ENCODE measurements at places on chromosomes 5 and 9. TPM values are rescaled to one million over a fixed set of nuclear protein-coding genes. Genes with fewer than 3 reads are reported as not detected.

Gene ROR2
- total RNA-seq: not detected

Gene CD274
- 17.7 TPM for total RNA-seq

Gene NR5A1
- not detected for total RNA-seq

Gene PPP3R2
- not detected for total RNA-seq

Gene TMEM252
- not detected for total RNA-seq

Gene NOXA1
- total RNA-seq: 2.6 TPM

Gene GARIN3
- not detected for total RNA-seq

Gene HMCN2
- 1.0 TPM for total RNA-seq

Gene MEIKIN
- total RNA-seq: not detected

Gene SMC2
- 15.5 TPM for total RNA-seq

Data from dermis blood vessel endothelial cell (primary cell).